COR-L47 (cell line): ENCODE measurements at places on chromosomes 5 and 9.

DNA sequence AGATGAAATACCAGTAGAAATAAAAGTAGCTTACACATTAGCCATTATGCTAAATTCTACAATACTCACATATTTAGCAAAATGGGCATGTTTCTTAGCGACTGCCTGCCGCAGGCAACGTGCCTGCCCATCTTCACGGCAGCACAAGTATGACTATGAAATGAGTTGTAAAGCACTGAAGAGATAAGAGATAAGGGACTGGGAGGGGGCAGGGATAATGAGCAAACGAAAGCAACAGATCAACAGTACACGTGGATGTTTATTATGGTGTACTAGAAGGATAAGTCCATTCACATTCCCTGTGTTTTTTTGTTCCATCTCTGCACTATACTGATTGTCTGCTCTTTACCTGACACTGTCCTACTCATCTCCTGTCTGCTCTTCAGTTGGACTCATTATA lies 44.1 kb upstream of the KCNN2 start:
- no peak for DNase-seq

GRCh38 chr9:86257391-86257790 lies 2.1 kb downstream of the C9orf153 start:
- DNase-seq = no peak

DNA sequence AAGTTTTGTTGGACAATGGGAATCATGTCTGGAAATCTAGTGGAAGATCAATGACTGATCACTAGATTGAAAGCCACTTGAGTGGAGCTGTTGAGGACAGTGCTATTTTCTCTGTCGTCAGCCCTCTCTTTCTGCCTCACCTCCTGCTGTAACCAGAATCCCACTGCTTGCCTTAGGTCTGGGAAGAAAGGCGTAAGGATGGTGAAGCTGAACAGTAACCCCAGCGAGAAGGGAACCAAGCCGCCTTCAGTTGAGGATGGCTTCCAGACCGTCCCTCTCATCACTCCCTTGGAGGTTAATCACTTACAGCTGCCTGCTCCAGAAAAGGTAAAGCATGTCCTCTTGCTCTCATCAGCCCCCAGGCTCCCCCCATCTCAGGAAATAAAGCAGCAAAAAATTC lies 1.1 kb downstream of the NSG2 start:
- DNase-seq = no peak

GRCh38 chr5:163350083-163350482 lies 87.3 kb upstream of the CCNG1 start:
- DNase-seq = no peak

DNA sequence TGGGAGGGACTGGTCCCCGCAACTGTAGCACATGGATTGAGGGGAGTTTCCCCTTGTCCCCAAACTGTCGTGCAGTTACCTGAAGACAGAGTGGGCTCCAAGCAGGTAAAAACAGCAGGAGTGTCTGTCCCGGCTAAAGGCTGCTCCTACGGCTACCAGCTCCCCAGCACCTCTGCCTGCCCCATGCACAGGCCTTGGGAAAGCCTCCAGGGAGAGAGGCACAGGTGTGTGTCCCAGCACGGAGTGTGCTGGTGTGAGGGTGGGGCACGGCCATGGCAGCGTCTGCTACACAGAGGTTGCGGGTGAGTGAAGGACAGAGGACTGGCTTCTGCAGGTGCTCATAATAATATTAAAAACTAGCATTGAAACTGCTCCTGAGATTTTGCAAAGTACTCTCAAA lies 30.4 kb downstream of the STC2 start:
- DNase-seq = no peak

GRCh38 chr9:35599763-35600604 lies 5.1 kb upstream of the TESK1 start:
- DNase-seq = no peak

- no peak for DNase-seq
Observed at GRCh38 chr9:4167079-4167671, 132.7 kb downstream of the GLIS3 start.

- no peak for DNase-seq
Observed at GRCh38 chr9:134136118-134136995, 475 bp downstream of the WDR5 start.

DNA sequence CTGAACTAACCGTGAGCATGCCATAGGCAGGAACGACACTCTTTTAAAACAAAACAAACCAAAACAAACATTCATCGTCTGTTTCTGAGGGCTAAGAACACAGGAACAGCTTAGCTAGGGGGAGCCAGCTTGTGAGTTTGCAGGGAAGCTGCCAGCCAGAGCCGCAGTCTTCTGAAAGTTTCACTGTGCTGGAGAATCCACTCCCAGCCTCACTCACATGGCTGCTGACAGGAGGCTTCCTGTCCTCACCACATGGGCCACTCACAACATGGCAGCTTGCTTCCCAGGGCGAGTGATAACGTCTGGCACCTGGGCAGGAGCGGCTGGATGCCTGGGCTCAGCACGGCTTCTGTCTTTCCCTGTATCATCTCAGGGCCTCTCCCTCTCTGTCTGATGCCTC lies 275.2 kb downstream of the MSX2 start:
- no peak for DNase-seq

DNA sequence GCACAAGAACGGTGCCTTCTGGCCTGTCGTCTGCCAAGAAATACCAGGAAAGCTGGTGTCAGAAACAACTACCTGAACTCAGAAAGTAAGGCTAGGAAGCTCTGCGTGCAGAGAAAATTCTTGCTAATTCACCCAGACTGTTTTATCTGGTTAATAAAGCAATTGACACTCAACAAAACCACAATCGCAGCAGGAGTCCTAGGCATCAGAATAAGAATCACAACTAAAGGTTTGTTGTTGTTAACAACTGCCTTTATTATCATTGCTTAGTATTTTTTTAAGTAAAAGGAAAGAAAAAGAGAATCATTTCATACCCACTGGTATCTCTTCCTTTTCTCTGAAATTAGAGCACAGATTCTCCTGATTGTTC lies 3.9 kb upstream of the ISL1 start:
- DNase-seq = no peak

DNA sequence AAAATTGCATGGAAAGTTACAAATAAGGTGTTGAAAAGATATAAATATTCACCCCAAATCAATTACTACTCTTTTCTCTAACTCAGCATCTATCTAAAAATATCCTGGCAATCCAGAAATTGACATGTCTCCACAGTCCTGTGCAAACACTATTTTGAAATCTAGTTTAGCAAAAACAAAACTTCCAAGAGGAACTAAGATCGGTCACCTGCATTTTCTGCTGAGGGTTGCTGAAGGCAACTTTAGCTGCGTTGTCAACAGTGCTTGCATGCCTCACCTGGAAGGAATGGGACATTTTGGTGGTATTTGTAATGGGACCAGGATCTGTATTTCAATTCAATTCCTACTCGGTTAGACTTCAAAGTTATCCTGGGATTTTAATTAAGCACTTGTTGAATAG lies 398.3 kb downstream of the NTRK2 start:
- no peak for DNase-seq

GRCh38 chr9:124503713-124504529 lies 3.3 kb downstream of the NR5A1 start:
- DNase-seq = no peak

DNA sequence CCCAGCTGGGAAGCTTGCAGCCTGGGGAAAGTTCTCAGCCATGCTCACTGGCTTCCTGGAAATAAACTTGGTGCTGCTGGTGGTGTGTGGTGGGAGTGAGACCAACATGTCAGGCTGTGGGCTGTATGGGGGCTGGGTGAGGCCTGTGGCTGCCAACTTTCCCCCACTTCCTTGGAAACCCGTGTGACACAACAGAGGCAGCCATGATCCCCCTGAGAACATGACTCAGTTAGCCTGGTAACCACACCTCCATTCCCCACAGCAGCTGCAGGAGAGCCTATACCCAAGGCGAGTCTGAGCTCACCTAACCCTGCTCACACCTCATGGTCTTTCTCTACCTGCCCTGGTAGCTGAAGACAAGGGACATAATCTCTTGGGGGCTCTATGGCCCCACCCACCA lies 72.7 kb upstream of the RGMB start:
- no peak for DNase-seq

- no peak for DNase-seq
Observed at GRCh38 chr9:7042124-7042523, 284.4 kb downstream of the KDM4C start.

GRCh38 chr9:130478736-130479575 lies 34.2 kb downstream of the ASS1 start:
- DNase-seq = no peak

DNA sequence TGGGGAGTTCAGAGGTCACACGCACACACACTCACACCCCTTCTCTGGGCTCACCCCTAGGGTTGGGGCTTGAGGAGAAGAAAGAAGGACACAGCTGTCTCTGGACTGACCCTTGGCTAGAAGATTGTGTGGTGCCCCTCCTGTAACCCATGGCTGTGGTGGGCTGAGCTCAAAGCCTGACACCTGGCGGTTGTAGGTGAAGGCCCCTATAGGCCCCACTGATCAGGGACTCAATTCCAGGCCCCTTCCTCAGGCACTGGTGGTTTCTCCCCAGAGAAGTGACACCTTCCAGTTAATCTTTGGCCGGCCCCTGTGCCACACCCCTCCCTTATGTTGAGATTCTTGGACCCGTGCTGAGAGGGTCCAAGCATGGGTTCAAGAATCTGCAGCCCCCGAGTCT lies 35.2 kb upstream of the CRB2 start:
- DNase-seq = no peak

GRCh38 chr9:82090046-82090445 lies 101.5 kb downstream of the SPATA31D1 start:
- peak; percentile 55 for DNase-seq

- peak; percentile 82 for DNase-seq
Observed at GRCh38 chr9:83062651-83063527, at the start of gene RASEF. TSS of gene RASEF (minus strand) at chr9:83063142. CDS start at chr9:83062867, 275 bp downstream.

GRCh38 chr5:139789845-139790189 lies 5.8 kb upstream of the PSD2 start:
- DNase-seq = no peak
